ENCODE measurements at places on chromosomes 2 and 18.

DNA sequence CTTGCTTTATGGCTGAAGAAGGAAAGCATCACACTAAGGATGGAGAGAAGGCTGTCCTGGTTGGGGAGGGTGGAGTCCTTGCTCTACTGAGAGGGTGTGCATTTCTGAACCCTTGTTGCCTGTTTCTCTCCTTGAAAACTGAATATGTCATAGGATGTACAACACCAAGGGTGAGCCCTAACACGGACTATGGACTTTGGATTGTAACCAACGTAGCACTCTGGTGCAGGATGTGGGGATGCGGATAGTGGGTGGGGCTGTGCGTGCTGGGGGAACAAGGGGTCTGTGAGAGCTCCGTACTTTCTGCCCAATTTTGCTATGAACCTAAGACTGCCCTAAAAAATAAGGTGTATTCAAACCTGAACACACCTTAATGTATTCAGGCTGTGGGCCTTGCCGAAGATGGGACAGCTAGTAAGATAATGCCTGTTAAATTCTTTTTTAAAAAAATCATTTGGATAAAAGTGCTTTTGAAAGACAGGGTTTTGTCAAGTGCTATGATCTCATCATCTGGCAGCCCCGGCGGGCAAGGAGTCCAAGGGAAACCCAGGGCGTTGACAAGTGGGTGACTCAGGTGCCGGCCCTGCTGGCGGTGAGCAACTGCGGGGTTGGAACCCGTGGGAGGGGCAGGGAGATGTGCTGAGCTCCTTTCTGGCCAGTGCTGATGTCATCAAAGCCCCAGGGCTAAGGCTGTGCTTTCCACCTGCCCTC is 54.0 kb downstream of the GATA6 start:
- peak; percentile 53 for DNase-seq

DNA sequence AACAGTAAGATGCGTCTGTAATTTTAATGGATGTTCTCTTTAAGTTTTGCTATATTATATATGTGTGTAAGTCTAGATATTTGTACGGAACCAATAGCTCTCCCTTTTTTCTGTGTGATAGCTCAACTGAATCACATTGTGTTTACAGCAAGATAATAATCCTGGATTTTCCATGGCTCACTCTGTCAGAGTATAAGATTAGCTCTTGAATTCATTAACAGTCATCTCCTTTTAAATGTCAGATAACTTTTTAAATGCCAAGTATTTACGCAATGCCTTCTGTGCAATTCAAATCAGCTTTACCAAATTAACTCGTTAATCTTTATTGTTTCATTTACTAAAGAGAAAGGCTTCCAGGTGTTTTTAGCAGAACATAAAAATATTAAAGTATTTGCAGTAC is 76.9 kb downstream of the KIAA2012 start:
- DNase-seq: no peak

- no peak for DNase-seq
Observed at GRCh38 chr2:136051001-136051724, 65.7 kb upstream of the DARS1 start.

DNA sequence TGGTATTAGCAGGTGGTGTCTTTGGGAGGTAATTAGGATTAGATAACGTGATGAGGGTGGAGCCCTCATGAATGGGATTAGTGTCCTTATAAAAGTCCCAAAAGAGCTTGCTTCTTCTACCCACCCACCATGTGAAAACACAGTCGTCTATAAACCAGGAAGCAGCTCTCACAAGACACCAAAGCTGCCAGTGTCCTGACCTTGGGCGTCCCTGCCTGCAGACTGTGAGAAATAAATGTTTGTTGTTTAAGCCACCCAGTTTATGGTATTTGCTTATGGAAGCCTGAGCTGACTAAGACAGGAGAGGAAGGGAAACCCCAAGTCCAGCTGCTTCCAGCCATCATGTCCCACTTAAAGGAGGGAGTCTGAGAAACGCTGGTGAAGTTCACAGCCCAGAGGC is 13.6 kb downstream of the ADI1 start:
- DNase-seq: no peak

- DNase-seq: no peak
Observed at GRCh38 chr2:69456950-69457445, 19.8 kb upstream of the NFU1 start.

GRCh38 chr18:62281684-62282083 is 43.4 kb upstream of the TNFRSF11A start:
- peak; percentile 68 for DNase-seq

DNA sequence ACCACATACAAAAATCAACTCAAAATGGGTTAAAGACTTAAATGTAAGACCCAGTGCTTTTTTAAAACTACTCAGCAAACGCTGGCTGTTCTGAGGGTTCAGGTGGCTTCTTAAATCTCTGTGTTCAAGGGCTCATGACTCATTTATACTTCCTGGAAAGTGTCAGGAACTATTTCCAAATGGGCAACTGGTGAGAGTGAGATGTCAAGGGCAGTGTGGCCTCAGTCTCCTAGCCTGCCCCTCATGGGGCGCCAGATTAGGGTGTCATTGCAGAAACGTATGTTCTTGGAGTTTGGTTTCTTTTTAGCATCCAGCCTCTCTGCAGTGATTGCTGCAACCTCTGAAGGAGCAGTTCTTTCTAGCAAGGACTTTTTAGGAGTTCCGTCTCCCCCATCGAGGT is 485.4 kb downstream of the TNS1 start:
- no peak for DNase-seq

GRCh38 chr18:24002479-24002878 is 12.1 kb upstream of the TTC39C start:
- DNase-seq: no peak

DNA sequence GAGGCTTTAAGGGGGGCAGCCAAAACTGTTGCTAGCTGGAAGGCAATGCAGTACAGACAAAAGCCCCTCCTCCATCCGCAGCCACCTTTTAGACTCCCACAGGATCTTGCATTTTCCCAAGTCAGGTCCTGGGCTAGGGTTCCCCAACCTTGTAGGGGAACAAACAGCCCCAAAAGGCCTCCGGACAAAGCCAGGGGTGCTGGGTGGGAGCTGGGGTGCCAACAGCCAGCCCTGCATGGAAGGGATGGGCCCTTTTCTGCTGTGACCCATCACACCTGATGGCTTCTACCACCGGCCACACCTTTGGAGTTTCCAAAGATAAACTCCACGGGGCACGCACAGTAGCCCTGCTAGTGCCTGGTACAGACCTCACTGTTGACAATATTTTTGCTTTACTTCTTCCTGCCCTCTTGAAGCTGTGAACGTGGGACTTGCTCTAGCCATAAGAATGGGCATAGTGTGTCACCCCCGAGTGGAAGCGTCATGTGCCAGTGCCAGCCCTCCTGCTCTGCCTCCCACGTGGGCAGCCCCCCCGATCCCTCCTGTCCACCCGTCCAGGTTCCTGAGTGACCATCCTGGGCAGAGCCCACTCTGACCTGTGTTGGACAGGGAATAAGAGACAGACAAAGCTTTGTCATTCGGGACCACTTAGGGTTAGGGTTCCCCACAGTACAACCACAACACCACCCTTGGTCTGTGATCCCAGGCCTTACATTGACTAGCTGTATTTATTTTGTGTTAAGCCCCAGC is 18.8 kb downstream of the TUBB6 start:
- DNase-seq: no peak

- DNase-seq: no peak
Observed at GRCh38 chr2:98480598-98480997, 35.9 kb downstream of the INPP4A start.

GRCh38 chr18:23981369-23981980 is 33.1 kb upstream of the TTC39C start:
- DNase-seq: no peak

DNA sequence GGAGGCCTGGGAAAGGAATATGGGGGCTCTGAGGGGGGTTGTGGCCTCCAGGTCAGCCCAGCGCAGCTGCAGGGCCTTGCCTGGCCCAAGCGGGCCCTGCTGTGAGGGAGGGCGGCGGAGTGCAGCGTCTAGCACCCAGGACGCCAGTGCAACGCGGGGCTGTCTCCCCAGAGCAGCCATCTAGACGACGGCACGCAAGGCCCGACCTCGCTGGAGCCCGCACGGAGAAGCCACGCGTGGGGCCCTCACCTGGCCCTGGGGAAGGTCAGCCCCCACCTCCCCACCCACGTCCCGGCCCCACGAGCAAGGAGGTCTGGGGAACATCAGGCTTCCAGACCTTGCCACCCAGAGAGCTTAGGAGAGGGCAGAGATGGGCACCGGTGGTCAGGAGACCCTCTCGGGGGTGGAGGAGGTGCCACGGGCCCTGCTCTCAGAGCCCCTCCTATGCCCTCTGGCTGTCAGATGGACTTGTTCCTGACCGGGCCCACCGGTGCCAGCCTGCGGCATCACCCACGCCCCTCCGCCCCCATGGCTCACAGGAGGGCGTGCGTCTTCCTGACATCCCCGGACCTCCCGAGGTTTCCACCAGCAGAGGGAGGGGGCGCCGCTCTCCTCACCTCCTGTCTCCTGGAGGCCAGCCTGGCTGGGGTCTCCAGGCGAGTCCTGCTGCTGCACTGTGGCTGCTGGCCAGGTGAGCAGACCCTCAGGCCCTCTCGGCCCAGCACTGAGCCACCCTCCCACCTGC is 17.0 kb downstream of the GPR35 start:
- no peak for DNase-seq

GRCh38 chr18:22778996-22779395 is 154.1 kb upstream of the RBBP8 start:
- DNase-seq: no peak

DNA sequence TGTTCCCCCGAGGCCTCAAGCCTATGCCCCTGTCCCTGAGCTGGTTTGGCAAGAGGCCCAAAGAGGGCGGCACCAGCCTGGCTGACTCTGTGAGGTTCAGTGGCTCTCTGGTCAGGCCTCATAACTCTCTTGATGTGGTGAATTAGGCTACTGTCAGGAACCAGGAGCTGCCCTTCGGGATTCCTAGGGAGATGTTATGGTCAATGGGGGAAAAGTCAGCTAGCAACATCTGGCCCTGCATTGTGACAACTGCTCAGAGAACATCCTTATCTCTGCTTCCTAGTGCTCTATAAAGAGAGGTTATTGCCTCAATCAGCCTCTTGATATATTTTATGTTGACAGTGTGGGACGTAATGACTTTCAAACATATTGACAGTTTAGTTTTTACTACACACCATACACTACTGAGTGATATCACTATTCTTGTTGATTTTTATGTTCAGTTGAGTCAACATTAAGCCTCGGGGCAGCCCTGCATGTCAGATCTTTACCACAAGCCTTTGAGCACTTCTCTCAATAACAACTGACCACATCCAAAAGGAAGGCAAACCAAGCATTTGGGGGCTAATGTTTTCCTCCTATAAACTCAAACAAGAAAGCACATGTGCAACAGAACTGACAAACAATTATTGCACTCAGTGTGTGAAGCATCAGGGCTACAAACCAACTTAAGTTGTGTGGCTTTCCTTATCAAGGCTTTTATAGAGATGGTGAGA is 448.3 kb upstream of the SLC14A2 start:
- peak; percentile 71 for DNase-seq

- DNase-seq: no peak
Observed at GRCh38 chr18:28198620-28199019, 21.7 kb upstream of the CDH2 start.

GRCh38 chr2:211930331-211930730 is 608.3 kb downstream of the ERBB4 start:
- no peak for DNase-seq

DNA sequence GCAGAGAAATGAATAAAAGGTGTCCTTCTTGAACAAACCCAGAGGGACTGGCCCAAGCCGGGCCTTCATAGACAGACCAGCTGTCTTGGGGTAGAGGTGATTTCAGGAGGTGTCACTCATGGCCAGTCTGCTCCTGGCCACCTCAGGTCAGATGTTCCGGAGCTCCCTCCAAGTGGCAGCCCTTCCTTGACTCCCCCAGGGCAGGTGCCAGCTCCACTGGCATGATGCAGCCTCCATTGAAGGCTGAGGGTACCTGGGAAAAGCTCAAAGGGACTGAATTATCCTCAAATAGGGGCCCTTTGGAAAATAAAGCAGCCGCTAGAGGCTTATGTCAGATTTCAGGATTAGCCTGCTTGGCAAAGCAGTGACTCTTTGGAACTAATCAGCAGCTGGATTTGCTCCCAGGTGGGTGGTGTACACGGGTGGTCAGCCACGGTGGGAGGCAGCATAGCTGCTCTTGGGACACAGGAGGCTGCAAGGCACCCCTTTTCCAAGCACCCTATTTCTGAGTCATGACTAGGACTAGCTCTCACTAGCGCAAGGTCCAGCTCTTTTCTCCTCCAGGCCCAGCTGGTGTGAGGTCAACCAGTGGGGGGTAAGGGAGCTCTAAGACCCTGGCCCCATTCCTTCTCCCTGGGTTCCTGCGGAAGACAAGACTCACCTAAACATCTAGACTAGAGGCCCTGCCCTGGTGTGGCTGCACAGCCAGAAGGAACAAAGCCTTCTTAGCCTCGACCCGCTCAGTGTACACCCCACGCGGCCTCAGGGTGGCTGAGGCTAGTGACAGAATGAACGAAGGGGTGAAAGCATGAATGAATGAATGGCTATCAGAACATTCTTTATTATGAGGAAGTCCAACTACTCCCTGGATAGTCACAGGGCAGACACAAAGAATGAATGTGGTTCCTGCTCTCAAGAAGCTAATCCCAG is 29.3 kb downstream of the HS1BP3 start:
- no peak for DNase-seq

- DNase-seq: no peak
Observed at GRCh38 chr2:27509326-27509725, 12.7 kb downstream of the GCKR start.

DNA sequence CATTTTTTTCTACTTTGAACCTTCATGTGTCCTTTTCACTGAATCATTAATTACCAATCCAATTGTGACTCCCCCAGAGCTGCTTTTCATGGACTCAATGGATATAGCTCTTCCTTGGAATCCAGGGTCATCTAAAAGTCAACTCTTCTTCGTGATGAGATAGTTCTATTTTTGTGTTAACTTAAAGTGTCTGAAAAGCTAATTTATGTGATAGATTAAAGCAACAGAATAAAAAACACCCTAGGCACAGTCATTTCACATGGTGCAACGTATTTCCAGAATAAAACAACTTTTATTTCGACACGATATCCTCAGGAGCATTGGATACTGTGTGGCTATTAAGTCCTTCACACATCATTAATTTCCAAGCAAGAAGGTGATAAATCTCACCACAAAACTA is 250.6 kb upstream of the SPHKAP start:
- DNase-seq: no peak

GRCh38 chr2:47029737-47030524 is 114.3 kb upstream of the MCFD2 start:
- DNase-seq: no peak

DNA sequence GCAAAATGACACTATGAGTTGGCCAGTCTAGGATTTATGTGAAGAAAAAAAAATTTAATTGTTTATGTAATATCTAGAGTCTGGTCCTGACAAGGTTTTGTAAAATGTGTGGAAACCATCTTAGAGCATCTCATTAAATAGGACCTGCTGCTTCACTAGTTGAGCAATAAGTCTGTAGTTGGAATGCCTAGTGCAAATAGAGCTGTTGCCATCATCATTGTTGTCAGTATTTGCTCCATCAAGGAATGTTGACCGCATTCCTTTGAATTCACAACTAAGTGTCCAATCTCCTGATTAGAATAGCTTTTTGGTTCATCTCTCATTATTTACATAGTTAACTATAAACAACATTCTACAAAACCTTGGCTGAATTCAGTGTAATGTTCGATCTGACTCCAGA is 32.2 kb upstream of the RPE start:
- no peak for DNase-seq

GRCh38 chr2:177147093-177147694 is 65.4 kb upstream of the HNRNPA3 start:
- peak; percentile 43 for DNase-seq

- no peak for DNase-seq
Observed at GRCh38 chr2:44615950-44616518, 254.3 kb downstream of the CAMKMT start.

GRCh38 chr2:60405271-60405919 is 148.1 kb downstream of the BCL11A start:
- no peak for DNase-seq

All from AG09309 (cell line).